Hindlimb muscle (tissue), 1 donor: ENCODE measurements at places on chromosomes 1 and 21. TPM values are rescaled to one million over a fixed set of nuclear protein-coding genes. Genes with fewer than 3 reads are reported as not detected.

GRCh38 chr1:6108937-6109614 lies 63.4 kb downstream of the KCNAB2 start:
- DNase-seq = no peak

GRCh38 chr1:10818262-10819197 lies 22.1 kb upstream of the CASZ1 start:
- no peak for DNase-seq

Gene TNFRSF18
- 4.1 TPM for polyA plus RNA-seq

DNA sequence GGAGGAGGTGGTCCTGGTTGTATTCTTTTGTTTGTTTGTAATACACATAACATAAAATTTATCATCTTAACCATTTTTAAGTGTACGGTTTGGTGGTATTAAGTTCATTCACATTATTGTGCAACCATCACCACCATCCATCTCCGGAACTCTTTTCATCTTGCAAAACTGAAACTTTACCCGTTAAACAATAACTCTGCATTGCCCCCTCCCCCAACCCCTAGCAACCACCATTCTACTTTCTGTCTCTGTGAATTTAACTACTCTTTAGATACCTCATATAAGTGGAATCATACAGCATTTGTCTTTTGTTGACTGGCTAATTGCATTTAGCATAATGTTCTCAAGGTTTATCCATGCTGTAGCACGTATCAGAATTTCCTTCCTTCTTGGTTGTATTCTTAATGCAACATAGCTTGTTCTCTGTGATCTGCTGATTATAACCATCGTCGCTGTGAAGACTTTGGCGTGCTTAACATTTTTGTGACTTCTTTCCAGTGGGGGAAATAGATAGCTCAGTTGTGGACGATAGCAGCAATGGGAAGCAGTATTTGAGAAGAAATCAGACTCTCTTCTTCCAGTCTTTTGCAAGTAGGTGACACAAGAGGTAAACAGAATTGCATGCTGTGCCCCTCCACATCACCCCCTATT lies 117.5 kb upstream of the HOOK1 start:
- DNase-seq = no peak

DNA sequence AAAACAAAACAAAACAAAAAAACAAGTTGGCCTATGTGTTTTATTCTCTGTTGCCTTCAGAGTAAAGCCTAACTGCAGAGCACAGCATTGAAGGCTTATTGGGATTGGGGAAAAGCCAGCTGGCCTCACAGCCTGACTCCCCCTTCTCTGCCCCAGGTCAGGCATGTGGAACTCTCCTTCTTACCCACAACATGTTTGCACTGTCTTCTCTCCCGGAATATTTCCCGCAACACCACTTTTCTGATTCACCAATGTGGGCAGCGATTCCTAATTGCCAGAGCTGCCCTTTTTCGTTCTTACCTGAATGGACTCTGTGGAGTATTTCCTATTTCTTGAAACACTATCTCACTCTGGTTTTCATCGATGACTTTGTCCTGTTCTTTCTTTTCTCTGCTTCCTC lies 2.8 kb upstream of the TARBP1 start:
- DNase-seq = no peak

- DNase-seq = no peak
Observed at GRCh38 chr1:9615316-9616063, 26.8 kb downstream of the TMEM201 start.
